Activated T-cell treated with anti-CD3 and anti-CD28 coated beads, Interleukin-2, amount 50 U/mL, for 72 hours (primary cell): ENCODE measurements at places on chromosomes 3 and 15. TPM values are rescaled to one million over a fixed set of nuclear protein-coding genes. Genes with fewer than 3 reads are reported as not detected.

CSPG4 gene
- total RNA-seq: not detected

DNA sequence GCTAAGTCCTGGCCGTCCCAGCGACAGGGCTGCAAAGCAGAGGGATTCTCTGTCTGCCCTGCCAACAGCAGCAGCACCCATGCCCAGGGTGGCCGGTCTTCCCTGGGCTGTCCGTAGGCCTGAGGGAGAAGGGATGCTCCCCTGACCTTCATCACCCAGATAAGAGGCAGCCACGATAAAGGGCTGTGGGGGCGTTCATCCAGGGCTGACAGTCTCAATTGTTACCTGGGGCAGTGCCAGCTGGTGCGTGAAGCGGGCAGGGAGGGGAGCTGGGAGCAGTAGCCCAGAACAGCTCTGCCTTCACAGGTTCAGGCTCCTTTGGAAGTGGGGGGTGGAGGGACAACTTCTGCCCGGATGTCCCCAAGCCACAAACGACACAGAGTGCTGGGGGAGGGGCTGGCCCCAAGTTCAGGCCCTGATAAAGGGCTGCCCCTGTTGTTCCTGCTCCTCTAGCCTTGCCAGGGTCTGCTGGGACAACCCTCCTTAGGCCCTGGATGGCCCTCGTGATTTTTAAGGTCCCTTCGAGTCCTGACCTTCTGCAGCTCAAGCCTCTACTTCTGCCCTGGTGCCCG, 94.7 kb downstream of the RAB11A start:
- DNase-seq: no peak
- no peaks in the 10 kb centered on the region for H3K4me1 ChIP-seq

- no peak for DNase-seq
- H3K27ac ChIP-seq: no peak overlapping the region
- no peaks in the 10 kb centered on the region for H3K27me3 ChIP-seq
Measured at GRCh38 chr15:100308213-100308600, 33.6 kb downstream of the ADAMTS17 start.

GRCh38 chr3:20870106-20870899, 684.3 kb upstream of the SGO1 start:
- H3K27ac ChIP-seq: no peak overlapping the region
- no peak for DNase-seq
- H3K4me3 ChIP-seq: no peak overlapping the region
- H3K4me1 ChIP-seq: no peaks in the 10 kb centered on the region
- H3K36me3 ChIP-seq: no peaks in the 10 kb centered on the region

DNA sequence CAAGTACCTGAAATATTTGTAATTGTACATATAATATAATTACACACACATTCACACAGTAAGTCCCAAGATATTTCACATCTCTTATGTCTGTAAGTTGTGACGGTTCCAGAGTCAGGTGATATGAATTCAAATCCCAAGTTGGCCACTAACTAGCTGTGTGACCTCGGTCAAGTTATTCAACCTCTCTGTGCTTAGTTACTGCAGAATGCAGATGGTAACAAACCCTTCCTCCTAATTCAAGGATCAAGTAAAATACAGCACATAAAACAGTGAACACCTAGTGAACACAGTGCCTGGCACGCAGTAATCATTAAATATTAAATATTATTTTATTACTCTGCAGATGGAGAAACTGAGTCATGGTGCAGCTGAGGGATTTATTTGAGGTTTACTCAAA, 6.9 kb downstream of the PRICKLE2 start:
- H3K27ac ChIP-seq: no peak overlapping the region
- no peak overlapping the region for H3K4me3 ChIP-seq
- H3K27me3 ChIP-seq: peaks cover 7% of the 10 kb centered on the region
- H3K4me1 ChIP-seq: no peaks in the 10 kb centered on the region

- peak overlapping the region; percentile 98 for H3K4me3 ChIP-seq
- peaks cover 62% of the 10 kb centered on the region for H3K4me1 ChIP-seq
- no peak for DNase-seq
- H3K27ac ChIP-seq: peak overlapping the region; percentile 56
Measured at GRCh38 chr3:125054449-125055329, 1.1 kb downstream of the HEG1 start.

MUC13 gene
- total RNA-seq: not detected

DNA sequence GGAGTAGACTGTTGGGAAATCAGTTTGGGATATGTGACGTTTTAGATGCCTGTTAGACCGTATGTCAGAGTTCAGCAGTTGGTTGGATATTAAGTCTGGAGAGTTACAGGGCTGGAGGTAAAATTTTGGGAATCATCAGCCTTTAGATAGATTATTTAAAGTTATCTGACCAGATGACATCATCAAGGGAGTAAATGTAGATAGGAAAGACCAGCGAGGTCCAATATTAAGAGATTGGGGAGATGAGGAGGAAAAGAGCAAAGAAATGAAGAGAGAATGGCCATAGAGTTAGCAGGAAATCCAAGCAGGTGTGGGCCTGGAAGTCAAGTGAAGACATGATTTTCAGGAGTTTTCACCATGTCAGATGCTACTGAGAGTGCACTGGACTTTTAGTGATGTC, 3.1 kb downstream of the NDUFB4 start:
- H3K36me3 ChIP-seq: peaks cover 4% of the 10 kb centered on the region
- H3K4me1 ChIP-seq: peaks cover 10% of the 10 kb centered on the region
- no peak overlapping the region for H3K27ac ChIP-seq
- H3K27me3 ChIP-seq: no peaks in the 10 kb centered on the region
- no peak for DNase-seq

DNA sequence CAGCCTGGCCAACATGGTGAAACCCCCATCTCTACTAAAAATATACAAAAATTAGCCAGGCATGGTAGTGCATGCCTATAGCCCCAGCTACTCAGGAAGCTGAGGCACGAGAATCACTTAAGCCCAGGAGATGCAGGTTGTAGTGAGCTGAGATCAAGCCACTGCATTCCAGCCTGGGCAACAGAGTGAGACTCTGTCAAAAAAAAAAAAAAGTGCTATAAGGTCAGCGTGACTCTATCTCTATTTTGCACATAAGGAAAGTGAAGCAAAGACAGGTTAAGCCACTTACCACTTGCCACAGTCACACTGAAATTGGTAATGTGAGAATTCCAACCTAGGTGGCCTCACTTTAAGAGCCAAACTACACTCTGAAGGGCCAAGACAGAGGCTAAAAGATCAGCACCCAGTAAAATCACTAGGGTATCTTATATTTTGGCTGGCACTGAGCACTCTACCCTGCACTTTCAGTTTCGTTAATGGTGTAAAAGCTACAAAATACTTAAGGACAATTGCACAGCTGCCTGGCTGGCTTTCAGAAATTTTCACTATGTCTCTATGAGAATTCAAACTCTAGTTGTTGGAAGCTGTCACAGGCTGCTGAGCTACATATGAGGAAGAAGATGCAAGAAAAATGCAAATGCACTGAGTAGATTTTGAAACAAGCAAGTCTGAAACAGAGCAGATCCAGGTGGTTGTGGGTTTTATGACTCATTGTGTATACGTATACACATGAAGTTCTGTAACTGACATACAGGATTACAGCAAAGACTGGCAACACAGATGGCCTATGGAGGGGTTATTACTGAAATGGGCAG, 32.7 kb downstream of the TRANK1 start:
- peaks cover 7% of the 10 kb centered on the region for H3K27me3 ChIP-seq
- H3K27ac ChIP-seq: peak overlapping the region; percentile 3
- peak overlapping the region; percentile 59 for H3K4me3 ChIP-seq
- peaks cover 54% of the 10 kb centered on the region for H3K4me1 ChIP-seq

DNA sequence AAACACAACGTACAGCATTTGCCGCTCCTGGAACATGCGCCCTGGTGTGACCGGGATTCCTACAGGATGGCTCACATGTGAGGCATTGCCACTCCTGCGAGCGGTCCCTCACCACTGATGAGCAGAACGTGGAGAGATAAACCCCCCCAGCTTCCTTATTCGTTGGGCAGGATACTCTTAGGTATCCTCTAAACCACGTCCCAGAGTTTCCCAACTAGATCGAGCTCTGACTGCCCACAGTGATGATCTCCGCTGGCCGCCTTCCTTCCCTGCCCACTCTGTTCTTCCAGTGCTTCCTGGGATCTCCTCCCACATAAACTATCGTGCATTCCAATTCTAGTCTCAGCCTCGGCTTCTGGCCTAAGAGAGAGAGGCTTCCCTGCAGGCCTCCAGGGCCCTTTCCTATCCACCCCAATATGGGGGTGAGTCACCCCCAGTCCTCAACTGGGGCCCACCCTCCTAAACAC, 91.8 kb downstream of the TOP2B start:
- H3K4me3 ChIP-seq: no peak overlapping the region
- H3K4me1 ChIP-seq: no peaks in the 10 kb centered on the region
- H3K27me3 ChIP-seq: no peaks in the 10 kb centered on the region

DNA sequence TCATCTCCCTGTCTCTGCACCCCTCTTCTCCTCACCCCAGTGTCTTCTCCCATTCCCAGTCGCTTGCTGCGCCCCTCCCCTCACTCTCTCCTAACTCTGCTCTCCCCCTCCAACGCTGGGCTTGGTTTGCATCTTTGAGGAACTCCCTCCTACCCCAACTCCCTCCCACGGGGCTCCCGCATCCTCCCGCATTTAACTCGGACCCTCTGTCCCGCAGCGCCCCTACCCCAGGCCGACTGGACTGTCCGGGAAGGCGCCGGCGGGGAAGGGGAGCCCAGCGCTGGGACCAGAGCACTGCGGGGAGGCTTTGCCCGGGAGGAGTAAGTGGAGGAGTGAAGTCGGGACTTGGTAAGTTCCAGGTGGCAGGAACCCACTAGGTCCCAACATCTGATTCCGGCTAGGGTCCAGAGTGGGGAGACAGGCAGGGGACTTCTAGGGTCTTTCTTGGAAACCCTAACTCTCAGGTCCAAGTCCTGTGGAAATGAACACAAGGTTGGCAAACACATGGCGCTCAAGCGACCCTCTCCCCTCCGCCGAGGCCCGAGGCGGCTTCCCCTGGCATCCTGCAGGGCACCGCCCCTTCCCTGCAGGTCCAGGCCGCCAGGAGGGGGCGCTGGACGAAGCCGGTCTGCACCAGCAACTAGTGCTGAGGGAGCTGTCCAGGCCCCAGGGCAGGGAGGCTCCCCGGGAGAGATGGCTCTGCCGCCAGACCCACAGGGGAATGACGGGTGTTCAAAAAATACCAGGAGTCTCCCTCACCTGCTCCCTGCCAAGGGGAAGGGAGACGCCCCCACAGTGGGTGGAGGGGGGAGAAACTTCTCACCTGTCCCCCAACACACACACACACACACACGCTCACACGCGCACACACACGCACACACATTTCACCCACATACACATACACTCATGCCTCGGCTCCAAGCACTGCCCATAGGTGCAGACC, 53.2 kb downstream of the LHFPL4 start:
- peak overlapping the region; percentile 45 for H3K4me3 ChIP-seq
- H3K4me1 ChIP-seq: peaks cover 10% of the 10 kb centered on the region
- peaks cover 32% of the 10 kb centered on the region for H3K27me3 ChIP-seq
- H3K27ac ChIP-seq: no peak overlapping the region
- H3K36me3 ChIP-seq: no peaks in the 10 kb centered on the region

ABHD14A gene
- 6.6 TPM for total RNA-seq

GRCh38 chr3:128784843-128785242, 58.9 kb downstream of the RAB7A start:
- DNase-seq: no peak
- no peaks in the 10 kb centered on the region for H3K36me3 ChIP-seq

GRCh38 chr3:29932696-29933325, 651.9 kb downstream of the RBMS3 start:
- peaks cover 13% of the 10 kb centered on the region for H3K4me1 ChIP-seq
- no peak overlapping the region for H3K4me3 ChIP-seq
- H3K27ac ChIP-seq: no peak overlapping the region

GRCh38 chr3:36991923-36992805, 767 bp downstream of the EPM2AIP1 start:
- no peak overlapping the region for H3K27ac ChIP-seq
- peak; percentile 40 for DNase-seq
- peaks cover 58% of the 10 kb centered on the region for H3K4me1 ChIP-seq
- no peaks in the 10 kb centered on the region for H3K27me3 ChIP-seq
- H3K36me3 ChIP-seq: peaks cover 25% of the 10 kb centered on the region
- H3K4me3 ChIP-seq: no peak overlapping the region

MOBP gene
- 0.34 TPM for total RNA-seq

DNA sequence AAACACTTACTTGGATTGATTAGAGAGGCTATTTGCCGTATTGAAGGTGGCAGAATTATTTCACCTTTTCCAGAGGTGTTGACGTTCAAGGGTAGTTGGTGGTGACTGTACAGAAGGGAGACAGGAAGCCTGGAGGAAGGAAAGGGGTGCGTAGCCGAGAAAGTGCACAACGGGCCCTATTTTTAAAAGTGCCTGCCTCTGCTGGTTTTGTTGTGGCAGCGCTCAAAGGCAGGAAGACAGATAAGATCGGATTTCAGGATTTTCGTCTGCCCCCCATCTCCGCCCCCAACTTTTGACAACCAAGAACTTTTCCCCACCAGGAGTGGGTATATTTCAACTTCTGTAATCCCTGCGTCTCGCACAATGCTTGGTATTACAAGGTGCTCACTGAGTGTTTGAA, 38.5 kb downstream of the SMAD3 start:
- H3K36me3 ChIP-seq: peaks cover 5% of the 10 kb centered on the region
- peak overlapping the region; percentile 39 for H3K27ac ChIP-seq
- no peaks in the 10 kb centered on the region for H3K27me3 ChIP-seq
- no peak for DNase-seq

DNAH1 gene
- total RNA-seq: 32.4 TPM

- DNase-seq: no peak
- no peaks in the 10 kb centered on the region for H3K4me1 ChIP-seq
- no peak overlapping the region for H3K27ac ChIP-seq
- peaks cover 51% of the 10 kb centered on the region for H3K27me3 ChIP-seq
Measured at GRCh38 chr15:61184431-61184830, 44.7 kb downstream of the RORA start.

DNA sequence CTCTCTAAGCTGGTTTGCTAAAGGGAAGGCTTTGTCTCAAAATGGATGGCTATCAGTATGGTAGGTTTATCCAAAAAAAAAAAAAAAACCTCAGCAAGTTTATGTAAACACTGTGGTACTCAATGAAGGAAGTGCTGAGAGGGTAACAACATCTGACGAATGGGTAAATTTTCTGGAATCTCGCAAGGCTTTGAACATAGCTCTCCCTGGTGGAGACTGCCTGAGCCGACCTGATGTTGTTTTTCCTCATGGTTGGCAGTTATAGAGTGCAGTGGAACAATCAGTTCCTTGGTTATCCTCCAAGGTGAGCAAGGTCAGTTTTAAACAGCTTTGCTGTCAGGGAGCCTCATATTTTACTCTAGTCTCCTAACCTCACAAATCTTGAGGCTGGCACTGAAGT, 94.6 kb downstream of the ZPLD1 start:
- no peaks in the 10 kb centered on the region for H3K36me3 ChIP-seq
- H3K27me3 ChIP-seq: peaks cover 6% of the 10 kb centered on the region
- H3K27ac ChIP-seq: no peak overlapping the region
- H3K4me1 ChIP-seq: no peaks in the 10 kb centered on the region
- DNase-seq: no peak

- H3K4me1 ChIP-seq: no peaks in the 10 kb centered on the region
- H3K27ac ChIP-seq: no peak overlapping the region
- H3K36me3 ChIP-seq: no peaks in the 10 kb centered on the region
- no peak overlapping the region for H3K4me3 ChIP-seq
- no peak for DNase-seq
Measured at GRCh38 chr3:13526626-13526949, 22.3 kb upstream of the FBLN2 start.

- no peak overlapping the region for H3K27ac ChIP-seq
- peaks cover 7% of the 10 kb centered on the region for H3K27me3 ChIP-seq
- peaks cover 7% of the 10 kb centered on the region for H3K4me1 ChIP-seq
- H3K36me3 ChIP-seq: no peaks in the 10 kb centered on the region
- no peak for DNase-seq
- H3K4me3 ChIP-seq: no peak overlapping the region
Measured at GRCh38 chr15:101315736-101316135, 20.7 kb upstream of the SNRPA1 start.

SPATA12 gene
- not detected for total RNA-seq

A4GNT gene
- total RNA-seq: not detected

ONECUT1 gene
- total RNA-seq: not detected
